ENCODE measurements at places on chromosomes 7 and 10.

GRCh38 chr10:490891-491571 lies 198.4 kb downstream of the DIP2C start:
- no peak for DNase-seq

- DNase-seq = peak; percentile 29
Observed at GRCh38 chr7:116776610-116777289, 85.6 kb upstream of the CAPZA2 start.

DNA sequence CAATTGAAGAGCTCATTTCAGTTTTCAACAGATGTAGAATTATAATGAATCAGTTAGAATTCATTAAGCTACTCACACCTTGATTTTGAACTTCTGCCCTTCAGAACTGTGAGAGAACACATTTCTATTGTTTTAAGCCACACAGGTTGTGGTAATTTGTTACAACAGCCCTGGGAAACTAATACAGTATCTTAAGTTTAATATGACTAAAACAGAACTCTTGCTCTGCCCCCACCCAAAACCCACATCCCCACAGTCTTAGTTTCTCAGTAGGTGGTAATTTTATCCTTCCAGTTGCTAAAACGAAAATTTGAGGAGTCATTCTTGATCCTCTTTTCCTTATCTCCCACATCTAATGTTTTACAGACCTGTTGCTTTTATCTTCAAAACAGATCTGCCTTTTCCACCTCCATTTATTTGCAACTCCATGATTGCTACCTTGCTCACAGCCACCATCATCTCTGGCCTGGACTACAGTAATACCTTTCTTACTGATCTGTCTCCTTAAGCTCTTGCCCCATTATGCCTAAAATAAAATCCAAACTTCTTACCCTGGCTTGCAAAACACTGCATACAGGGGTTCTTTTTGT lies 72.8 kb upstream of the NXPH1 start:
- DNase-seq = no peak

- peak; percentile 97 for DNase-seq
Observed at GRCh38 chr7:55073976-55074528, 55.2 kb downstream of the EGFR start.

DNA sequence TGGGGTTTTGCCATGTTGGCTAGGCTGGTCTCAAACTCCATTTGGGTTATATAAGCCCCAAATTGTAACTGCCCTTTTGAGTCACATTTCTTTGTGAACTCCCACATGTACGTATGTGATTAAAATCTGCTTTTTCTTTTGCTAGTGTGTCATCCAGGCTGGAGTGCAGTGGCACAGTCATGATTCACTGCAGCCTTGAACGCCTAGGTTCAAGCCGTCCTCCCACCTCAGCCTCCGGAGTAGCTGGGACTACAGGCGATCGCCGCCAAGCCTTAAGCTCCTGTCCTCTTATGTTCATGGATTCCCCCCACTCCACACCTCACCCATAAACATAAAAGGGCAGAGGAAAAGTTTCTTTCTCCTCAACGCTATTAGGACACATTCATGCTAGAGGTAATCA lies 4.4 kb upstream of the SMC3 start:
- DNase-seq = no peak

DNA sequence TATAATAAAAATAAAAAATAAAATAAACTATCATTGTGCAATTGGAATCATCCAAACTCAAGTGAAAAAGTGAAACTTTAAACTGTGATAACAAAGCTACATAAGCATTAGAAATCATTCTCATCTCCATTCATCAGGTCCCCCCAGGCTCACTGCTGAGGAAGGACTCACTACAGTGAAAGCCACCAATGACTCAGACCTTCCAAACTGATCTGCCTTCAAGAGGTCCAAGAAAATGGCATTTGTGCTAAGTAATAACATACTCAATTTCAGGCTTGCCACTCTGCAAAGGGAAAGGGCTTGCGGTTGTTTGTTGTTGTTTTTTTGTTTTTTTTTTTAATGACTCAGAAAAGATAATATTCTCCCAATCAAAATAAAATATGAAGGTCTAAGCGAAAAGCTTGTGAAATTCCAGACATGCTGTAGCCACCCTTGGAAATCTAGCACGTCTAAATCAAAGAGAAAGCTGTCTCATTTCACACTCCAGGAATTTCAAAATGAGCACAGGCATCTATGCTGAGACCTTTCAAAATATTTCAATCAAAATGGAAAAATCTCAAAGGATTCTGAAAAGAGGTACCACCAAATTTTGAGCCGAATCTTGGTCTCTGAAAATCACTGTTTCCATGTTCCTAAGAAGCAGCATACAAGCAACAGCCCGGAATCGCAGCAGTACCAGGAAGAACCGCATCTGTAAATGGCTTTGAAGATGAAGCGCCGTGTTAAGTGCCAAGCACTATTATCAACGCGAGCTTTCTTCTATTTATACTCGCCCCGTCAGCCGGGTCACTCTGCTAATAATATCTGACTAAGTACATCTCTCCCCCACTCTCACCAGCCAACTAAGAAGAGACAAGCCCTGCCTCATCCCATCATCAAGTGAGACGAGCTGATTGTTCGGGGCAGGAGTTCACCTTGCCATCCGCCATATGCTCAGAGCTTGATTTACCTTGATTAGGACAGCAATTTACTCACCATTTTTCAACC lies 13.5 kb downstream of the SFMBT2 start:
- no peak for DNase-seq

- no peak for DNase-seq
Observed at GRCh38 chr10:103584216-103585010, 90.9 kb downstream of the NEURL1 start.

GRCh38 chr7:115662676-115663075 lies 367.9 kb downstream of the TFEC start:
- no peak for DNase-seq

- DNase-seq = no peak
Observed at GRCh38 chr7:130180571-130181262, 24.5 kb downstream of the TMEM209 start.

- no peak for DNase-seq
Observed at GRCh38 chr7:158315881-158316280, 271.7 kb downstream of the PTPRN2 start.

GRCh38 chr7:128017460-128017859 lies 13.8 kb downstream of the LRRC4 start:
- DNase-seq = no peak

DNA sequence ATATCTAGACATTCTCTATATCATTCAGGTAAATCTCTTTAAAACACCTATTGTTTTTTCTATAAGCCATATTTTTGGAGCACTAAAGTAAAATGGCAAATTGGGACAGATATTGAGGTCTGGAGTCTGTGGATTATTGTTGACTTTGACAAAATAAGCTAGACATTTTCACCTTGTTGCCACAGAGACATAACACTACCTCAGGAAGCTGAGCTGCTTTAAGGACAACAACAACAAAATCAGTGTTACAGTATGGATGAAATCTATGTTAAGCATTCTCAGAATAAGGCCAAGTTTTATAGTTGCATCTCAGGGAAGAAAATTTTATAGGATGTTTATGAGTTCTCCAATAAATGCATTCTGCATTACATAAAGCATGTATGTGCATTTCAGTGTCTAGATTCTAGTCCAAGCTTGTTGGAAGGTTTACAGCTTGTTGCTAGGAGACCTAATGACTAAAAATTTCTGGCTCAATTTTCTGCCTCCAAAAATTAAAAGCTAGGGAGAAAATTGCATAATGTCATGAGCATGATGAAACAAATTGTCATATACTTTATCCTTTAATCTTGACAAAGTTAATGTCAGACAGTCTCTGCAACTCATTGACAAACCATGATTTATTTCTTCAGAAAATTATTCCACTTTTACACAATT lies 18.3 kb downstream of the LIPM start:
- no peak for DNase-seq

GRCh38 chr7:29084832-29085231 lies 61.5 kb downstream of the CPVL start:
- DNase-seq = no peak

GRCh38 chr10:102229810-102230263 lies 3.7 kb downstream of the ELOVL3 start:
- DNase-seq = peak; percentile 81

- no peak for DNase-seq
Observed at GRCh38 chr10:100807241-100807951, 62.0 kb downstream of the PAX2 start.

DNA sequence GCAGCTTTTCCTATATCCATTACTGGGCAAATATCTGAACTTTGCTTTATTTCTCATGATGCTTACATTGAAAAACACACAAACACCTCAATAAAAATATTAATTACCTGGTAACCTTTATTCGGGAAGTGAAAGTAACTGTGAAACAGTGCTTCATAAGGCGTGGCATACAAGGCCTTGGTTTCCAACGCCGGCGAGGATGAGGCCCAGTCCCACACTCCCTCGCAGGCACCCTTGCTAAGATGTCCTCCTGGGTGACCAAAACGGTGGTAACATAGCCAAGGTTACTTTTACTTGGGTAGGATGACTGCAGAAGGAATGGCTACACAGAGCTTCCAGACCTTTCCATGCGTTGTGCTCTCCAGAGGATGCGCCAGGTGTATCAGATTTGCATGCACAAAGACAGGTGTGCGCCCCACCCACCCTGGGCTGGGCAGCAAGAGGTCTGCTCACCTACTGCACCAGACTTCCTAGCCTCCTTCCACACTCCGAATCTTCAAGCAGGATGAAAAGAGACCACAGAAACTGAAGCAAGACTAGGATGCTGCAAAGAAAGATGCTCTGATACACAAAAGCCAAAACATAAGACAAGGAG lies 13.3 kb upstream of the DAGLB start:
- DNase-seq = no peak

DNA sequence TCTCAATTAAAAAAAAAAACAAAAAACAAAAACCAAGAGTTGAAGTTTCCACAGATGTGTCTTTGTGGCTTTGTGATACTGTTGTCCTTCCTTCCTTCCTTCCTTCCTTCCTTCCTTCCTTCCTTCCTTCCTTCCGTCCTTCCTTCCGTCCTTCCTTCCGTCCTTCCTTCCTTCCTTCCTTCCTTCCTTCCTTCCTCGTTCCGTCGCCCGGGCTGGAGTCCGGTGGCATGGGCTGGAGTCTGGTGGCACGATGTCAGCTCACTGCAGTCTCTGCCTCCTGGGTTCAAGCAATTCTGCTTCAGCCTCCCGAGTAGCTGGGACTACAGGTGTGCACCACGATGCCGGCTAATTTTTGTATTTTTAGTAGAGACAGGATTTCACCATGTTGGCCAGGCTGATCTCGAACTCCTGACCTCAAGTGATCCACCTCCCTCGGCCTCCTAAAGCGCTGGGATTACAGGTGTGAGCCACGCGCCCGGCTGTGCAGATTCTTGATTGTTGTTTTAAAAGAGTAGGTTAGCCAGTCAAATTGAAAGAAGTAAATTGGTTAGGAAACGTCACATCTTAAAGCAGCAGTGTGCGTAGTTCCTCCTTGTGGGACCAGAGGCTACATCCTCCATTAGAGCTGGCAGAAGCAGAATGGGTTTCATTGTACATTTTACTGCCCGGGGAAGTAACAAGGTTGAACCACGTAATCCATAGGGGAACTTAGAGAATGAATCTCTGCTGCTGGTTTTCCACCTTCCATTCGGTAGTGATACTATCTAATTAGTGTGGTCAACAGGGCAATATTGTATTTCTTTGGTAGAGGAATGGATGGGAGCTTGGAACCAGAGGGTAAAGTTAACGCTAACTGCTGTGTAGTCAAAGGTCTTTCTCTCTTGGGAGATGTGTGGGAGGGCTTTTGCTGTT lies 20.6 kb downstream of the DNAJB6 start:
- no peak for DNase-seq

GRCh38 chr7:141074162-141074991 lies 513 bp downstream of the TMEM178B start:
- DNase-seq = no peak

GRCh38 chr7:139394540-139394939 lies 34.8 kb downstream of the LUC7L2 start:
- DNase-seq = no peak

DNA sequence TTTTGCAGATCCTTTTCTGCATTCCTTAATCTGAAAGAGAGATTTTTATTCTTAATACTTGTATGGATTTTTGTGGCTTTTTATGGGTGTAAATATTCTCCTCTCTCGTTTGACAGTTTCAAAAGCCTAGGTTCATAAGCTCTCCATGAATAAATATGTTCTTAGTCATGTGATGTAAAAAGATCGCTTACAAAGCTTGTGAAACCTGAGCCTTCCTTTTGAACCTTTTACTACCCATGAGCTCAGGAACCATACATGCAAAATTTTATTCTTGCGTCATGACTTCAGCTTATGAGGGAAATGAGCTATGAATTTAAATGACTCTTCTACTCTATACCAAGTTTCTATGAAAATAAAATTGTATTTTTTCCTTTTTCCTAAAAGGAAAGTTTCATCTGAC lies 98.7 kb downstream of the POLL start:
- DNase-seq = no peak

DNA sequence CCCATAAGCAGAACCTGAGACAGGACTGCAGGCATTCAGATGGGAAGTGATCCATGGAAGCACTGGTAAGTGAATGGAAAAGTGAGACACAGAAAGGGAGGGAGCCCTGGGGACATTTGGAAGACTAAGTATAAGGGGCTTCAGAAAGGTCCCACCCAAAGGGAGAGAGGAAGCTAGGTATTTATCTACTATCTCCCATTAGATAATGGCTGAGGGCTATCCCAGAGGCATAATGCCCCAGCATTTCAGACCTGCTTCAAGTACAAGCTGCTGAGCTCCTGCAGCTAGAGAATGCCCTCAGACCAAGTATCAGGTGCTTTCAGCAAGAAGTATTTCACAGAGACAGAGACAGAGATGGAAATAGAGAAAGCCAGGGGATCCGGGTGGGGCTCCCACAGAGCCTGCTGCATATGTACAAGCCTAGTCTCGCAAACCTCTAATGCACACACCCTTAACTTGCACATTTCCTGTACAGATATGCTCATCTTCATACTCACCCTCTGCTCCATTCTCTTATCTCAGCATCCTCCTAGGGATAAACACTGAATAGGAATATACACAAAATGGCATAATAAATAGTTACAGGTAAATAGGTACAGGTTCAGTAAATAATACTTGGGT lies 20.2 kb downstream of the KDM7A start:
- no peak for DNase-seq

GRCh38 chr7:117839507-117839906 lies 33.7 kb downstream of the CTTNBP2 start:
- no peak for DNase-seq

- DNase-seq = peak; percentile 48
Observed at GRCh38 chr7:130733931-130734814, at the start of gene KLF14. Gene KLF14 (minus strand): TSS chr7:130734207. CDS start chr7:130734033, 174 bp downstream.

DNA sequence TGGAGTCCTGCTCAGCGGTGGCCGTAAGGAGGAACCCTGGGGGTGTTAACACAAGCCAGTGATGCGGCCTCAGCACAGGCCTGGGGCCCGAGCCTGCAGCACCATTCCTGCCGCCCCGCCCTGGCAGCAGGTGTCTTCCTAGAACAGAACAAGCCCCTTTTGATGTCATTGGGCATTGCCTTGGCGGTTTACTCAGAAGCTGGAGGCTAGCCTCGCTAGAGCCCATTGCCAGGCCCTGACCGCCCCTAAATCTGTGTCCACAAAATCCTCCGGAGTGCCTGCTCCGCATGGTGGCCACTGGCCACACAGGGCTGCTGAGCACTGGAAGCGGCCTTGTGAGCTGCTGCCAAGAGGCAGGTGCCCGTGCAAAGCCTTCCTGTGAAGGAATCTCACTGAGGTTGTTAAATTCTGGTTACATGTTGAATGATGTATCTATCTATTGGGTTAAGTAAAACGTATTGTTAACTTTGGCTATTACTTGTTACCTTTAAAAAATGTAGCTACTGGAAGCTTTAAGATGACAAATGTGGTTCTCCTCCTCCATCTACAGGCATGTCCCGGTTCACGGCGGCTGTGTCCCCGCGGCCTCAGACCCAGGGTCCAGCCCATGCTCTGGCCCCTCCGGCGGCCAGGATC lies 1.2 kb upstream of the INPP5A start:
- no peak for DNase-seq
